WERI-Rb-1 (cell line): ENCODE measurements at places on chromosomes 1 and 21.

DNA sequence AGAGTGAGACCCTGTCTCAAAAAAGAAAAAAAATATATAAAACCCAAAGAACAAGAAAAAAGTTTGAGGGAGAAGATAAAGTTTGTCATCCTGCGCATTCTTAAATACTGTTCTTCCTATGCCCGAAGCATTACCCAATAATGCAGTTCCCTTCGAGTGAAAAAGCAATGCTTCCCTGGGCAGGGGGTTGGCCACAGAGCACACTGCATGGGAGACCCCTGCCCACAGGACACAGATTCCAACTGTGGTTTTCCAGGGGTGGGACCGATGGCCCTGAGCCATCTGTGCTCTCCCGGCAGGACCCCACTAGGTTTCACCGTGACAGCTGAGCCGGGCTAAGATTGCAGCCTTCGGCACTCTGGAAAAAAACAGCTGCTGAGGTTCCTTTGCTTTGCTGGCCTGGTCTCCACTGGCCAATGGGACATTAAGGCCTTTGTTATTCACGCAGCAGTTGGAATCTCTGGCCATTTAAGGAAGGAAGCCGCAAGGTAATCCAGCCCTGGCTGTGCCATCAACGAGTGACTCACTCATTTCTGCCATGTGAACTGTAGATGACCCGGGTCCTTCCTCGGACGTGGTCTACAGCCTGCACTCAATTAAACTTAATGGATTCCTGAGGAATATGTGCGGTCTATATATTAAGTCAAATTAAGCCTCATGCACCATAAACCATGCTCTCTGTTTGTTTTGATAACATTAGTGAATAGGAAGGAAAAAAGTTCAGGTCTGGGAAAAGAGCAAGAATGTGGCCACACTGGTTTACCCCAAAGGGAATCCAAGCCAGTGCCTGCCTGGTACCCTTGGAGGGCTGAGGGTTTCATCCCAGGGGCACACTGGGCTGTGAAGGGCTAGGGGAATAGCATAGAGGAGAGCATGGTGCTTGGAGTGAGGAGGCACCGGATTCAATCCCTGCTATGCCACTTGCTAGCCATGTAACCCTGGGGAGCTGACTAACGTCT, 163.2 kb downstream of the ZBTB18 start:
- no peak for DNase-seq

- no peak for DNase-seq
Measured at GRCh38 chr1:186142159-186142558, 232.9 kb downstream of the TPR start.

- DNase-seq: no peak
Measured at GRCh38 chr1:59443310-59443709, 146.4 kb downstream of the FGGY start.

DNA sequence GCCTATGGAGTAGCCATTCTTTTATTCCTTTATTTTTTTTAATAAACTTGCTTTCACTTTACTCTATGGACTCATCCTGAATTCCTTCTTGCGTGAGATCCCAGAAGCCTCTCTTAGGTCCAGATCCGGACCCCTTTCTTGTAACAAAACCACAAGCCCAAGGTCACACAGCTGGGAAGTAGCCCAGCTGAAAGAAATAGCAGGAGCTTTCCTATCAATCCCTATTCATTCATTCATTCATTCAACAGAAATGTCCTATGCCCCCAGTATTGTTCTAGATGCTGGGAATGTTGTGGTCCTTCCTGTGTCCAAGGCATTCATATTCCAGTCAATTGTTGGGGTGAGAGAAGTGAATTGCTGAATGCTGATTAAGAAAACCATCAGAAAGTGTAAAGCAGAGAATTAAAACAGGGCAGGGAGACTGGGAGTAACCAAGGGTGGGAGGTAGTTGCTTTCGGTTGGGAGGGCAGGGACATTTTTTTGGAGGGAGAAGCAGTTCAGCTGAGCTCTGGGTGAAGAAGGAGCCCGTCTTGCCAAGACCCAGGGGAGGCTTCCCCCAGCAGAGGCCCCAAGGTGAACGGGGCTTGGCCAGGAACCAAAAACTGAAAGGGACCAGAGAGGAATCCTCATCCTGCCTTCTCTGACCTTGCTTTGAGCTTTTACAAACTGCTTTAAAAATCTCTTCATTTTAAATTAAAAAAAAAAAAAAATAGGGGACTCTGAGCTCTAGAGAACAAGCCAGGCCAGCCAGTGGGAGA, 10.8 kb downstream of the PLA2G2D start:
- no peak for DNase-seq
